Transverse colon (tissue), 4 donors: ENCODE measurements at places on chromosomes 4 and X.
A peak's percentile ranks its signal among the peaks of the same experiment; 100 is the strongest.

DNA sequence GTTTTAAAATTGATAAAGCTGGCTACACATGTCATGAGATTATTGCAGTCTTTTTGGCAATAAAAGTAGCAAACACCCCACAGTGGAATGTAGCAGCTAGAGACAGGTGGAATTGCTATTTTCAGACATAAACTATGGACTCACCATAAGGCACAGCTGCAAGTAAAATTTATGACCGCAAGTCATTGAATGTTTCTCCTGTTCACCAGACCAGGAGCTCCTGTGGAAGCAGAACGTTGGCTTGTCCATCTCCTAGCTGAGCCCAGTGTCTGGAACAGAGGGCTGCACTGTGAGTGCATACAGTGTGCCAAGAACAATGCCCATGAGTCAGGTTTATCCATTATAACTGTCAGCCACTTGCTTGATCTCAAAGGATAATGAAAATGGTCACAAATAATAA, 538.2 kb downstream of the INPP4B start:
- DNase-seq = peak; percentile 17

DNA sequence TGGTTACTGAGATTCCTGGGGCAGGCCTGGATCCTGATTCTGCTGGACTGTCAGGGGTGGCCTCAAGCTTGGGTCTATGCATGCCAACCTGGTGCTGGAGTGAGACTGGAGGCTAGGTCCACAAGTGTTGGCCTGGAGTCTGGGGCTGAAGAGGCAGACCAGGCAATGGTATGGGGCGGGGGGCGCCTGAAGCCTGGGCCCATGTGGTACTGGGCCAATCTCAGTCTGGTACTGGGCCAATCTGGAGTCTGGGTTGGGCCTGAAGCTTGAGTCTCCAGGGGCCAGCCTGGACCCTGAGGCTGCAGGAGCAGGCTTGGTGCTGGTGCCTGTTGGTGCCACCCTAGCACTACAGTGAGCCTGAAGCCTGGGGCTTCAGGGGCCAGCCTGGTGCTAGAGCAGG, 108.9 kb upstream of the ZCCHC13 start:
- DNase-seq = no peak

GRCh38 chrX:155009994-155010472, 12.5 kb downstream of the F8 start:
- no peak for DNase-seq

DNA sequence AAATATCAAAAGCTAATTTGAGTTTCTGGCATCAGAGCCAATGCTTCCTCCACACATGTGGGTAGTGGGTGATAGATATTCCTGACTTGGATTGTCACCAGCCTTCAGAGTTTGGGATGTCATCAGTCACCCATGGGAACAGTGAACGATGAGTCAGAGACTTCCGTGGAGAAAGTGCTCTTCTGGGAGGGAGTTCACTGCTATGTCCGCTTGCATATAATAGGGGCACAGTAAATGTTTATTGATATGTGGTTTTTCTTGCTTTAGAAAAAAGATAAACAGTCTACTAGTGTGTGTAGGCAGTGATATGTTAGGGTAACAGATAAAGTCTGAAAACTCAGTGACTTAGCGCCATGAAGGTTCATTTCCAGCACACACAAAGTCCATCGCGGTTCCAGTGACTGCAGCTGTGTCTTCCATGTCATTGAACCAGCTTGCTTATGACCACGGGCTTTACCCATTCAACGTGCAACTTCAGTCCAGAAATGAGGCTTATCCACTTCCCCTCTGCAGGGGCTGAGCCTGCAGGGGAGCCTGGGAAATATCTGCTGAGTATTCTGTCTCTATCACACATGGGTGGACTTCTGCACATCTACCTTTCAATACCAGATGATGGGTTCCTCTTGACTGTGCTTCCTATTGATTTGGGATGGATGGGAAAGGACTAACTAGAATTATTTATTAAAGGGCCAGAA, 87.7 kb upstream of the WWC2 start:
- DNase-seq = no peak

DNA sequence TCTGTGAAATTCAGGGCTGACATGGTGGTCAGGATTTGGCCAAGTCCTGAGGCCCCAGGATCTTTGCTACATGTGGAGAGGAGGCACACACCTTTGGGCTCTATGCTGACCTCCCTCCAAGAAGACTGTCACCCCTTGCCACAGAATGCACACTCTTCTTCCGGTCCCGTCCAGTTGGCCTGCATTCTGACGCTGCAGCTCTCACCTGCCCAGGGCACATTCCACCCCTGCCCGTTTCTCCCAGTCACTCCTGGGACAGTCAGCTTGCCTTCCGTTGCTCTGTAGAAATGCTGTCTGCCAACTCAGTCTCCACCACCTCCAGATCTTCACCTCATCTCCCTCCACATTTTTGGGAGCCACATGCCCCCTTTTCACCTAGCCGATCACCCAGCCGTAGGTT, 76.7 kb downstream of the SHROOM2 start:
- no peak for DNase-seq

DNA sequence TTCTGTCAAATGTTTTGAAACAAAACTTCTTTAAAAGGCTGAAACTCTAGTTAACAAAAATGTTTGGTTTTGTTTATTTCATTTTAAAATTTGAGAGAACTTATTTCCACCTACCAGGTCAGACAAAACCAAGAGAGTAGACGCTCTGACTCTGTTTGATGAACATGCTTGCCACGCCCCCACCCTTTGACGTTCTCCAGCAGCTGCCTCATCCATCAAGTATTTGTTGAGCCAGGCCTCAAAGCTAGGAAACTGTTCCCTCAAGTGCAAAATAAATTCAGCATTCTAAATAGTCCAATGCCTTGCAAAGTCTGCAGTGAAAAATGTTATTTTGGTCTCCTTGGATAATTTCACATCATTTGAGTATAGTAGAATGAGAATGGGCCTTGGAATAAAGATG, 121.6 kb downstream of the GUCY2F start:
- no peak for DNase-seq

DNA sequence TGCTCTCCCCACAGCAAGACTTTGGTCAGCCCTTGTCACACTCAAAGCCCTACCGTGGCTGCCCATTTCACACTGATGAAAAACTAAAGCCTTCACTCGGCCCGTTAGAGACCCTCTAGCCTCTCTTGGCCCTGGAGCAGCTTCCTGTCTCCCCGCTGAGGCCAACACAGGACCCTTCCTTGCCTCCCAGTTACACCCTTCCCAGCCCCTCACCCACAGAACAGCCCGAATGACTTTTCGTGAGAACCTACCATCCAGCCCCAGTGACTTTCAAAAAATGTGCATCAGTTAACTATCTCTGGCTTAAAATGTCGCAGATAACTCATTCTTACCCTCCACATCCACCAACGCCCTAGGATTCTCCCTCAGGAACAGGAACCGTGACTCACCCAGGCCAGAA, 756 bp upstream of the TAF9B start:
- no peak for DNase-seq

GRCh38 chrX:107729558-107730297, 45.9 kb downstream of the TSC22D3 start:
- DNase-seq = no peak

DNA sequence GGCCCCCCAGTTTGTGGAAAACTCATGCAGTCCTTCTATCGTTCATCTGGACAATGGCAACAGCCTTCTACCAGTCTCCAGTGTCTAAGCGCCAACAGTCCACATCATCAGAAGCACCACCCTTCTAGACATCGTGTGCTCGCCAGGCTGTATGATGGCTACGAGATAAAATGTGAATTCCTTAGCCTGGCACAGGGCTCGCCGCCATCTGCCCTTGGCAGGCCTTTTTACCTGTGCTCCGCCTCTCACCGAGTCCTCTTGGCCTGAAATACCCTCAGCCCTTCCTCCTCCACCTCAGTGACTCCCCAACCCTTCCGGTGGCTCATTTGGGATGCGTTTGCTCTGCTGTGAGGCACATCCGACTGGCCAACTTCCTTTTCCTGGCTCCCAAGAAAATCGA, 15.9 kb upstream of the STS start:
- peak; percentile 22 for DNase-seq

GRCh38 chr4:159002950-159003349, 99.9 kb upstream of the RAPGEF2 start:
- DNase-seq = no peak

GRCh38 chr4:38563707-38564495, 100.1 kb upstream of the KLF3 start:
- no peak for DNase-seq

DNA sequence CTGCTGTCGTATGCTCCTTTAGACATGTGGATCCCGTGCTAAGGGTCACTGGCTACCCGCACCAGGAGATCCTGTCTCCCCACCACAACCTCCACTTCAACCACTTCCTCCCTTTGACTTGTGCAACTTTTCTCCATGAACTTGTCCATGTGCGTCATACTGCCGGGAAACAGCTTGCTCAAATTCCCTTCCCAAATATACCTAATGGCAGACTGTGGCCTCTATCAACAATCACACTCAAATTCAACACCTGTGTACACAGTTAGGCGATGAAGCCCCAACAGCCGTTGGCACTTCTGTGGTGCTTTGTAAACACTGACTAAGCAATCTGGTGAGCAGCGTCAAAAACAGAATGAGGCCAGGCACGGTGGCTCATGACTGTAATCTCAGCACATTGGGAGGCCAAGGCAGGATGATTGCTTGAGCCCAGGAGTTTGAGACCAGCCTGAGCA, 49.5 kb downstream of the CD99L2 start:
- DNase-seq = peak; percentile 20

GRCh38 chrX:18884916-18885315, 99.0 kb downstream of the PHKA2 start:
- no peak for DNase-seq

DNA sequence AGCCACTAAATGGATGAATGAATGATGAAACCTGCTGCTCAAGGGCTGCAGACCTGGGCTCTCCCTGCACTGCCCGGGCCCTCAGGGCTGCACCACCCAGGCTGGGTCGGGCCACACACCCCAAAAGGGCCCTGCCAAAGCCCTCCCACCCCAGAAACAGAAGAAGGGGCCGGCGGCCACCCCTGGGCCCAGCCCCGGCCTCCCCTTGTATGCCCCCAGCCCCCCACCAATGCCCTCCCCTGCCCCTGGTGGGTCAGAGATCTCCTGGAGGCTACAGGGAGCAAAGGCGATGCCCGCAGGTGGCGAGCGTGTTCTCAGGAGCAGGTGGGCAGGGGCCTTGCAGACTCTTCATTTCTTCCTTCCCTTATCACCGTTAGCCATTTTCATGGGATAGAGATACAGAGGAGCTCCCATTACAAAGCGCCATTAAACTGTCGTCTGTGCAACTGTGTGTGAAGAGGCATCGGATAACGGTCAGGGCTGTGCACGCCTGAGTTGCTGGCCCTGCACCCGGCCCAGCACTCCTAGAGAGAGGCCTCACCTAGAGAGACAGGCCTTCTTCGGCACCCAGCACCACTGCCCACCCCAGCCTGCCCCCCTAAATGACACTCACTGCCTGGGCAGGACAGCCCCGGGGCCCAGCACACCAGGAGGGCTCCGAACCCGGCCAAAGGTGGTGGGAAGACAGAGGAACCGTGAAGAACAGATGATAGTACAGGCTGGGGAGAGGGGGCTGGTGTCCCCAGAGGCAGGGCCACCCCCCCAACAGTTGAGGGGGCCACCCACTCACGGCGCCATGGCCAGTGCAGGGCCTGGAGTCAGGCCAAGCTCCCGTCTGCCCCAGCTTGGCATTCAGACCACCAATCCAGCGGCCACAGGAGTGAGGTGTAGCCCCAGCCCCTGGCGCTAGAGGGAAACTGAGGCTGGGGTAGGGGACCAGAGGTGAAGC, 133.7 kb downstream of the FAM53A start:
- DNase-seq = no peak

DNA sequence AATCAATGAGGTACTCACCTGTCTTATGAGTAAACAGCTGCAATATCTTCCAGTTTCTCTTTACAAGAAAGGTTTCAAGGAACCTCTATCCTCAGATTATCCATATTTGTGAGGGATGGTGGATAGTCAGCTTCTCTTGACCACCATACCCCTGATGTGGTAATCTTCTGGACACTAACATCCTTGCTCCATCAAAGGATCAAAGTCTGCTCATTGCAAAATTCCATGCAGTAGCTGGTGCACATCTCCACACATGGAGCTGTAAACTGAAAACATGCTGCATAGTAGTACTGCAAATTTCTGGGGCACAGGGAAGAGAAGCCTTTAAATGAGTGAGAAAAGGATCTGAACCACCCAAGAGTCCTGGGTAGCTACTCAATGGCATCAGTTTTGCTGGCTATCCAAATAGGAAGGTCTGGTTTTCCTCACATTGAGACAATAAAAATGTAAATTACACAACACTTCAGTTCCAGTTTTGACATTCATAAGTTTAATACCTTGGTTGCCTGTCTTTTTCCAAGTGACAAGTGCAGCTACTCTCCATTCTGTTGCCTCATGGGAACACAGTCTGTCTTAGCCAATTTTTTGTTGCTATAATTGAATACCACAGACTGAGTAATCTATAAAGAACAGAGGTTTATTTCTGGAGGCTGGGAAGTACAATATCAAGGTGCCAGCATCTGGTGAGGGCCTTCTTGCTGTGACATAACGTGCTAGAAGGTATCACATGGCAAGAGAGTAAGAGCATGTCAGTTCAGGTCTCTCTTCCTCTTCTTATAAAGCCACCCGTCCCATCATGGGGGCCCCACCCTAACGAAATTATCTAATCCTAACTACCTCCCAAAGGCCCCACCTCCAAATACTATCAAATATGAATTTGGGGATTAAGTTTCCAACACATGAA, 34.4 kb upstream of the ARHGEF6 start:
- no peak for DNase-seq

DNA sequence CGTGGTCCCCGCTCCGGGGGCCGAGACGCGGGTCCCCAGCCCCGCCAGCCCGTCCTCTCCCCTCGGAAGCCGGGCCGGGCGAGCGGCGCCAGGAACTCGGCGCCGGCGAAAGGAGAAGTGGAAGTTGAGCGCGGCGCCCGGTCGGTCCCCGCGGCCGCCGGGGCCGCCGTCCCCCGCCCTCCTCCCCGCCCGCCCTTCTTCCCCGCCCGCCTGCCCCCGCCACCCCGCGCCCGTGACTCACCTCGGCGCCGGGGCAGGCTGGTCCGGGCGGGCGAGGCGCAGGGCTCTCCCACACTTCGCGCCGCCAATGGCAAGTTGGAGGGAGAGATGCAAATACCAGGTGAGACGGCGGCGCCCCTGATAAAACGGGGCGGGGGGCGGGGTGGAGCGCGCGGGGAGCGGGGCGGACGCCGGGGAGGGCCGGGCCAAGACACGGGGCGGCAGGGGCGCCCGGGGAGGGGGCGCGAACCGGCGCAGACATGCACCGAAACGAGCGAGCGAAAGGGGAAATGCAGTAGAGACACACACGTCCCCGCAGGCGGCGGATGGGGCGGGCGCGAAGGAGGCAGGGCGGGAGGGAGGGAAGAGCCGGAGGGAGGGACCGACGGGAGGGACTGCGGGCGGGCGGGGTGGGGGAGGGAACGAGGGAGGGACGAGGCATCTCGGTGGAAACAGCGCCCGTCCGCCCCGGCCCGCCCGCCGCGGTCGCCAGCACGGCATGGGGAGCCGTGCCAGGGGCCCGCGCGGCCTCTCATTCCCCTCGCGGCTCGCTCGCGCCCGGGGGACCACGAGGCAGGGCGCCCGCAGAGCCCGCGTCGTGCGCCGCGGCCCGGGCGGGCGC, at the start of gene ELF4:
Gene ELF4, minus strand, starts transcription at position 119 of the 841 bp plus-strand sequence. CDS start 29,167 bp downstream, outside the sequence.
- DNase-seq = peak; percentile 65

GRCh38 chr4:145933134-145933533, 5.5 kb downstream of the ZNF827 start:
- DNase-seq = no peak

GRCh38 chrX:6732101-6732500, 197.2 kb upstream of the VCX3A start:
- DNase-seq = no peak

GRCh38 chr4:161907590-161907955, 256.2 kb downstream of the FSTL5 start:
- no peak for DNase-seq

- peak; percentile 35 for DNase-seq
These were observed 124.9 kb downstream of the IRF2 start for GRCh38 chr4:184349283-184350039.
